ENCODE measurements at places on chromosomes 6 and 20. TPM values are rescaled to one million over a fixed set of nuclear protein-coding genes. Genes with fewer than 3 reads are reported as not detected.

NKX2-4 gene
- not detected for total RNA-seq

DNA sequence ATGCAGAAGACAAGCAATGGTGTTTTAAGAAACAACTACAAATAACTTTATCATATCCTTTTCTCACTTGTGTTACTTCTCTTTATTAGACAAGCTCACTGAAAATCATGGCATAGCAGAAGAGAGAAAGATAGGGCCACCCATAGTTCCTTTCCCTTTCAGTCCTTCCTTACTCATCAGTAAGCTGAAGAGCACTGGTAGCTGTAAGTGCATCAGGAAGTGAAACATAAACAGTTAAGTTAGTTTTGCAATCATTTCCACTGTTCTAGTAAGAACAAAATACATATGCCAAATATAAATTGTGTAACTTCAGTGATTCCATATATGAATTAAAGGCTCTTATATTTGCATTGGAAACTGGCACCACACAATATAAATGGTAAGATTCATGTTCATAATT lies 220.1 kb downstream of the HACE1 start:
- DNase-seq = no peak

- no peak for DNase-seq
These were observed 2.9 kb downstream of the FAXC start for GRCh38 chr6:99346595-99346994.

DNA sequence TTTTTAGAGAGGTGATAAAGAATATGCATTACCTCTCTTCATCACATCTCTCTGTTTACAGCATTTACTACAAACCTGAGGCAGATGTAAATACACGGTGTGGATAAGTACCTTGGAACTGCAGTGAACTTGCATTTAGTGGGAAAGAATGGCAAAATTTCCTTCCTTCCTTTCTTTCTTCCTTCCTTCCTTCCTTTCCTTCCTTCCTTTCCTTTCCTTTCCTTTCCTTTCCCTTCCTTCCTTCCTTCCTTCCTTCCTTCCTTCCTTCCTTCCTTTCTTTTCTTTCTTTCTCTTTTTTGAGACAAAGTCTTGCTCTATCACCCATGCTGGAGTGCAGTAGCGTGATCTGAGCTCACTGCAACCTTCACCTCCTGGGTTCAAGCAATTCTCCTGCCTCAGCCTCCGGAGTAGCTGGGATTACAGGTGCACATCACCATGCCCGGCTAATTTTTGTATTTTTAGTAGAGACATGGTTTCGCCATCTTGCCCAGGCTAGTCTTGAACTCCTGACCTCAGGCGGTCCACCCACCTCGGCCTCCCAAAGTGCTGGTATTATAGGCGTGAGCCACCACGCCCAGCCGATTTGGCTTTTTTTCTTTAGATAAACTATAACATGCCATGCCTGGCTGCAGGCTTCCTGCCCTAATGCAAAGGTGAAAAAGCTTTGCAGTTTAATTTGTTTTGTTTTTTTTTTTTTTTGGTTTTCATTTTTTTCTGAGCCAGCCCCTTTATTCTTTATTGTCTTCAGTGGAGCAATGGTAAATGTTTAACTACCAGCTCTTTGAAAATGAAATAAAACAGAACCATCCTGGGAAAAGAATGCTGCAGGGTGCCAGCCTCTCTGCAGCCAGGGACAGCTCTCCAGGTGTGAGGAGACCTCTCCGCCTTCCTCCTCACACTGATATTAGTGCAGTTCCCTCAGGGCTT lies 64.2 kb upstream of the NEDD9 start:
- DNase-seq = no peak

DNA sequence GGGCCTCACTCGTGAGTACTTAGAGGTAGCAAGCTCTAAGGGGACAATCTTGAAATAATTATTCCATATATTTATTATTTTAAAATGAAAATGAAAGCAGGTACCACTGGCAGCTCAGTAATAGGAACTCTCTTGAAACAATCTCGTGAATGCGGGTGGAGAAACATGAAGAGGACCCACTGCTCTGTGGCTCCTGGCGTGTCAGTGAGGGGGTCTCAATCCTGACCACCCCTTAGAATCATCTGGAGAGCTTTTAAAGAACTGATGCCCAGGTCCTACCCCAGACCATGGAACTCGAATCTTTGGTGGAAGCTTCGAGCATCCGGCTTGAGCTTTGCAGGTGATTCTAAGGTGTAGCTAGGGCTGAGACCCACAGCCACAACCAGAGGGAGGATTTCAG lies 23.9 kb upstream of the PXDC1 start:
- no peak for DNase-seq

CLPSL2 gene
- total RNA-seq = not detected

DNA sequence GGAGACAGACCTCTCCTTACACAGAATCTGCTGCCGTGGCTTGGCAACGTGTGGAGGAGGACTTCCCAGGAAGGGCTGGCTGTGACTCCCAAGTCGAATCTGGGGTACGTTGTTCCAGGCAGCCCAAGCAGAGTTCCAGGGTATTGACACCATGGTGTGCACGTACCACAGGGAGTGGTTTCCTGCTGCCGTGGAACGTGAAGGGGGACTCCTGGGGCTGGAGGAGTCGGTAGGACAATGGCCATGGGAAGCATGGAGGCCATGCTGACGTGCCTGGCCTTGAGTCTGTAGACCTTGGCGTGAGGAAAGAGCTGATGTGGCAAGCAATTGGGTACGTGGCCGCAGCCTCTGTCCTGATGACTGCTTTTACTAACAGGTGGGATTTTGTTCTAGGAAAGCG lies 119.3 kb downstream of the TULP4 start:
- DNase-seq = no peak

- no peak for DNase-seq
These were observed 259.2 kb downstream of the ADGB start for GRCh38 chr6:146857980-146858347.

- DNase-seq = no peak
These were observed 32.3 kb downstream of the GHRH start for GRCh38 chr20:37229357-37229756.

GRCh38 chr20:10061641-10062040 lies 26.9 kb downstream of the ANKEF1 start:
- DNase-seq = no peak

USP49 gene
- total RNA-seq = 1.1 TPM
